ENCODE measurements at places on chromosomes 1 and 21.

GRCh38 chr1:182038220-182038619 is 23.3 kb downstream of the ZNF648 start:
- DNase-seq, result no peak

DNA sequence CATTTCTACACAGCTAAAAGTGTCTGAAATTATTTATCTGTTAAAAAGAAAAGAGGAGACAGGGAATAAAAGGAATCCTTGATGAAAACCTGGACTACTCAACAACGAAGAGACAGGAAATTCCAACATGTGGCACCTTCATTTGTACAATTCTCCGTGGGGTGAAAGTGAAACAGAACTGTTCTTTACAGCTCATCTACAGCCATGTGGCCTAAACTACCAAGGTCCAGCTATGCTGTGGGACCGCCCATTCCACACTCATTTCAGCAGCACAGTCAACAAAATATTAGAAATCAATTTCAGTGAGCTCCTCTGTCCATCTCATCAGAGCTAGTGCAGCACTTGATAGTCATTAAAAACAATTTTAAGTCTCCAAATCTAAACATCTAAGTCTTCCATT is 44.0 kb downstream of the UBR4 start:
- no peak for DNase-seq

GRCh38 chr21:41520560-41521442 is 12.8 kb upstream of the TMPRSS2 start:
- DNase-seq, result no peak

GRCh38 chr1:80656641-80657040 is 1144.1 kb upstream of the ADGRL2 start:
- DNase-seq, result no peak
